ENCODE measurements at places on chromosomes 16 and 17.
A peak's percentile ranks its signal among the peaks of the same experiment; 100 is the strongest.

DNA sequence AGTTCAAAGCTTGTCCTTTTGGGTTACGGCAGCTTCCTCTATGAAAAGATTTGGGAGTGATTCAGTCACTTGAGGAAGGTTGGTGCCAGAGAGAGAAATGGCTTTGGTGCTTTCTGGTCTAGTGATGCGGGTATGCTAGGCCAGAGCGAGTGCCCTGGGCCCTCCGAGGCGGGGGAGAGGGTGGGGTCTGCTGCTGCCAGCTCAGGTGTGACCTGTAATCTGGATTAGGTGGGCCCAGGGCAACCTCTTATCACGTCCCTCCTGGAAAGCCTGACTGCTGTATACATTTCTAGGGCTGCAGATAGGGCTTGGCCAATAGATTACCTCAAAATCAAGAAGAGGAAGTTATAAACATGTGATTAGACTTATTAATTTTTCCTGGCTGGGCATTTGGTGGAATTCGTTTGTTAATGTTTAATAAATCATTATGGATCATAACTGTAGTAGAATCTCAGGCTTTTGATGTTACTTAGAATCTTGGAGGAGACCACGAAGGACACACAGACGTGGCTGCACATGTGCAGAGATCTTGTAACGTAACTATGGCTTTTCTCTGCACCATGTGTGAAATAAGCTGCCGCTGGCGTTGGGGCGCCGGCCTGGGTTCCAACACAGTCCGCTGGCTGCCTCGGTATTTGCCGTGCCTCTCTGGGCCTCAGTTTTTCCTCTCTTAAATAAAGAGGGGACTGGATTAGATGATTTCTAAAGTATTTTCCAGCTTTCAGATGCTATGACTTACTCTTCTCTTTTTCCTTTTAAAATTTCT is 1.2 kb downstream of the IRF8 start:
- no peaks in the 10 kb centered on the region for H3K4me1 ChIP-seq
- DNase-seq, result no peak
- no peaks in the 10 kb centered on the region for H3K36me3 ChIP-seq
- no peak overlapping the region for H3K4me3 ChIP-seq
- no peak overlapping the region for H3K27ac ChIP-seq
- H3K27me3 ChIP-seq, result peaks cover 34% of the 10 kb centered on the region

- no peaks in the 10 kb centered on the region for H3K27me3 ChIP-seq
- no peak for DNase-seq
- H3K27ac ChIP-seq, result no peak overlapping the region
- no peak overlapping the region for H3K4me3 ChIP-seq
- no peaks in the 10 kb centered on the region for H3K36me3 ChIP-seq
- H3K4me1 ChIP-seq, result no peaks in the 10 kb centered on the region
Observed at GRCh38 chr16:15671530-15672117, 21.6 kb downstream of the NDE1 start.

- no peaks in the 10 kb centered on the region for H3K36me3 ChIP-seq
- no peaks in the 10 kb centered on the region for H3K27me3 ChIP-seq
- no peak overlapping the region for H3K27ac ChIP-seq
- peaks cover 3% of the 10 kb centered on the region for H3K4me1 ChIP-seq
- H3K4me3 ChIP-seq, result no peak overlapping the region
- no peak for DNase-seq
Observed at GRCh38 chr16:86751076-86752030, 173.0 kb downstream of the FOXL1 start.

- no peaks in the 10 kb centered on the region for H3K27me3 ChIP-seq
- no peaks in the 10 kb centered on the region for H3K36me3 ChIP-seq
- no peaks in the 10 kb centered on the region for H3K4me1 ChIP-seq
- DNase-seq, result no peak
- no peak overlapping the region for H3K27ac ChIP-seq
- no peak overlapping the region for H3K4me3 ChIP-seq
Observed at GRCh38 chr17:29972277-29972676, 30.8 kb downstream of the EFCAB5 start.

- peaks cover 12% of the 10 kb centered on the region for H3K4me1 ChIP-seq
- H3K4me3 ChIP-seq, result no peak overlapping the region
Observed at GRCh38 chr17:6079155-6079888, 9.1 kb downstream of the WSCD1 start.

- DNase-seq, result no peak
- no peaks in the 10 kb centered on the region for H3K36me3 ChIP-seq
- peaks cover 3% of the 10 kb centered on the region for H3K4me1 ChIP-seq
- no peak overlapping the region for H3K27ac ChIP-seq
- H3K27me3 ChIP-seq, result no peaks in the 10 kb centered on the region
Observed at GRCh38 chr16:13957197-13958078, 37.5 kb downstream of the ERCC4 start.

DNA sequence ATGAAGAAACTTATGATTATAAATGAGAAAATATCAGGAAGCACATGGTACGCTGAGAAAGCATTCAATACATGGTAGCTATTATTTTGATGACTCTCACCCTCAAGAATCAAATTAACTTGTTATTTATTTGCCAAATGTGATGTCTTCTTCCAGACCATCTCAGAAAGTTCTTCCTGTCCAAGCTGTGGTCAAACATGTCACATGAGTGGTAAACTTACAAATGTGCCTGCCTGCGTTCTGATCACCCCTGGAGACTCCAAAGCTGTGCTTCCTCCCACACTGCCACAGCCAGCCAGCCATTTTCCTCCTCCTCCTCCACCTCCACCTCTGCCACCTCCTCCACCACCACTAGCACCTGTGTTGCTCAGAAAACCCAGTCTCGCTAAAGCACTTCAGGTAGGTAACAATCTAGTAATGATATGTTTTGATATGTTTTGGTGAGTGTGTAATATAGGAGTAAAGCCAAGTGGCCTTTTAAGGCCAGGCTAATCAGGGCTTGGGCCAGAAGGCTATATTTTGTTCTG is 16.4 kb upstream of the SMG8 start:
- DNase-seq, result no peak
- H3K4me1 ChIP-seq, result no peaks in the 10 kb centered on the region
- no peaks in the 10 kb centered on the region for H3K27me3 ChIP-seq
- H3K36me3 ChIP-seq, result peaks cover 63% of the 10 kb centered on the region
- no peak overlapping the region for H3K4me3 ChIP-seq
- H3K27ac ChIP-seq, result no peak overlapping the region

GRCh38 chr17:33416131-33416530 is 123.0 kb upstream of the ASIC2 start:
- H3K27ac ChIP-seq, result no peak overlapping the region
- DNase-seq, result no peak
- H3K36me3 ChIP-seq, result no peaks in the 10 kb centered on the region

DNA sequence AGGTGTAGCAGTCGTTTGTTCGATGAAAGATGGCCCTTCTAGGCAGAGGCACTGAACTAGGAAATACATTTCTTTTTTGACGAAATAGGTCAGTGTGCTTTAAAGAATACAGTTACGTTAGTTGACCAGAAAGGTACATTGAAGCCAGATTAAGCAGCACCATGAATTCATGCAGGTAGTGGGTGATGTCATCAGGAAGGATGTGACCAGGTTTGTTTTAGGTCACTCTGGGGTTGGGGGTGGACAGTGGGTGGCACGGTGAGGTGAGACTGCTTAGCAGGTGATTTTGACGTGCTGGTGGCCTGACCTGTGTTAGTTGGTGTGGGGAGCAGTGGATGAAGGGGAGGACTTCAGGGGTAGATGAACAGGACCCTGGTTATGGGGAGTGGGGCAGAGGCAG is 3.6 kb downstream of the INO80E start:
- H3K27ac ChIP-seq, result no peak overlapping the region
- no peaks in the 10 kb centered on the region for H3K4me1 ChIP-seq
- DNase-seq, result no peak
- H3K27me3 ChIP-seq, result no peaks in the 10 kb centered on the region
- H3K36me3 ChIP-seq, result no peaks in the 10 kb centered on the region

DNA sequence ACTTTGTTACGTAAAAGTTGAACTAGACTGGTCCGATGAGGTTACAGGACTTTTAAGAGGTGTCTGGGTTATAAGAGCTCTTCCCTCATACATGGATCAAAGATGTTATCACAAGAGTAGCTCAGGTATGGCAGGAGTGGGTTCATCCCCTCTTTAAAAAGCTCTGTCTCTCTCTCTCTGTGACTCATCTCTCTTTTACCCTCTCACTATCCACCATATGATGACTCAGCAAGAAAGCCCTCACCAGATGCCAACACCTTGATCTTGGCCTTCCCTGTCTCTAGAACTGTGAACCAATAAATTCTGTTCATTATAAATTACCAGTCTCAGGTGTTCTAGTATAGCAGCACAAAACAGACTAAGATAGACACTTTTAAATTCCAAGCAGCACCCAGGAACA is 1.9 kb upstream of the CLEC19A start:
- H3K4me3 ChIP-seq, result no peak overlapping the region
- H3K27ac ChIP-seq, result no peak overlapping the region
- DNase-seq, result no peak

GRCh38 chr17:74566132-74566753 is 1.1 kb downstream of the CD300H start:
- no peaks in the 10 kb centered on the region for H3K27me3 ChIP-seq
- H3K36me3 ChIP-seq, result no peaks in the 10 kb centered on the region
- no peak overlapping the region for H3K27ac ChIP-seq
- peak; percentile 85 for DNase-seq
- H3K4me1 ChIP-seq, result no peaks in the 10 kb centered on the region

DNA sequence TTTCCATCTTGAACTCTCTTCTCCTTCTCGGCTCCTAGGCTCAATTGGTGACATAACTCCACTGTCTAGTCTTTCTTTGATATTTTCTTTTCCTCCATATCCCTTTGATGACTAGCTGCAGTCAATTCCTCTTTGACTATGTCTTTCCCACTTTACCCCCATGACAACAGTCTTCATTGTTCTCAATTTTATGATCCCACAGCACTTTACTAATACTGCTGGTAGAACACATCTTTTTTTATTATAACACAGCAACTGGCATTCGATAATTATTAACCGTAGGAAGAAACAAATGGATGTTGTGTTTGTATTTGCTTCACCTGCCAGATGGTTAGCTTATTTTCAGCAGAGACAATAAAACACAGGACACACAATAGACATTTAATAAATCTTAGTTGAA is 1.3 kb downstream of the KRTAP3-3 start:
- no peaks in the 10 kb centered on the region for H3K27me3 ChIP-seq
- no peak for DNase-seq
- no peak overlapping the region for H3K4me3 ChIP-seq
- H3K4me1 ChIP-seq, result no peaks in the 10 kb centered on the region

GRCh38 chr16:27999687-28000086 is 63.8 kb downstream of the GSG1L start:
- no peaks in the 10 kb centered on the region for H3K27me3 ChIP-seq
- no peak overlapping the region for H3K4me3 ChIP-seq
- no peaks in the 10 kb centered on the region for H3K36me3 ChIP-seq
- H3K4me1 ChIP-seq, result no peaks in the 10 kb centered on the region

DNA sequence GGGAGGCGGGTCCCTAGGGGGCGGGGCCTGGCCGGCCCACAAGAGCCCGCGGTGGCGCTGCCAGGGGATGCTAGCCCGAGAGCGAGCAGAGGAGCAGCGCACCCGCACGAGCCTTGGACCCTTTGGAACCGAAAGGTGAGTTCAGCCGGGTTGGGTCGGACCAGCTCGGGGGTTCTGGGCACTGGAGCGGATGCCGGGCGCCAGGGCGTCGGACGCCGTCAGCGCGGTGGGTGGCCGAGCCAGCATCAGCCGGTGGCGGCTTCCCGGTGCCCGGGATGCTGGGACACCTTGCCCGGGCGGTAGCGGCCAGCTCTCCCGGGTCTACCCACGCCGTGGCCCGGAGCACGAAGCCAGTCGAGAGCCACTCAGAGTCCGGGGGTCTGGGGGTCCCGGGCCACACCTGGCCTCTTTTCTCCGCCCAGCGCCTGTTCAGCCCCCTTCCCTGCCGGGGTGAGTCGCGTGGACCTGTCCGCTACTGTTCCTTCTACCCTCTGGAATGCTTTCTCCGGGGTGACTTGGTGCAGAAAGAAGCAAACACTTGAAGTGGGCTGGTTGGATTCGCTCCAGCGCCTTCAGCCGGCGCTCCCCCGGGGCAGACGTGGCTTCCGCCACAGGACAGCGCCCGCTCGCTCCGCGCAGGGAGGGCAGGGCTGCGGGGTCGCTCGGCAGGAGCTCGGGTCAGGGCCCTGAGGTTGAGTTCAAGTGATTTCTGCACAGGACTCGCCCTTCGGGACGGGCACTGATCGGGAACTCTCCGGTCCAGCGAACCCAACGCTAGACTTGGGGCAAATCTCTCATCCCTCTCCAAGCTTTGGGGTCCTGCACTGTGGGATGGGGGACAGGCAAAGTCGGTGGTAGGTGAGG is at the start of gene SCNN1G:
Gene SCNN1G, plus strand, starts transcription at position 67 of the 864 bp plus-strand sequence. CDS start 3,527 bp downstream, outside the sequence.
- peak within 1 kb of the TSS; percentile 64 for H3K4me3 ChIP-seq
- H3K27me3 ChIP-seq, result peaks cover 23% of the 10 kb centered on the region
- H3K4me1 ChIP-seq, result peaks cover 8% of the 10 kb centered on the region
- no peak for DNase-seq

- no peak overlapping the region for H3K4me3 ChIP-seq
- no peaks in the 10 kb centered on the region for H3K27me3 ChIP-seq
Observed at GRCh38 chr16:89015271-89015859, 38.4 kb upstream of the CBFA2T3 start.

DNA sequence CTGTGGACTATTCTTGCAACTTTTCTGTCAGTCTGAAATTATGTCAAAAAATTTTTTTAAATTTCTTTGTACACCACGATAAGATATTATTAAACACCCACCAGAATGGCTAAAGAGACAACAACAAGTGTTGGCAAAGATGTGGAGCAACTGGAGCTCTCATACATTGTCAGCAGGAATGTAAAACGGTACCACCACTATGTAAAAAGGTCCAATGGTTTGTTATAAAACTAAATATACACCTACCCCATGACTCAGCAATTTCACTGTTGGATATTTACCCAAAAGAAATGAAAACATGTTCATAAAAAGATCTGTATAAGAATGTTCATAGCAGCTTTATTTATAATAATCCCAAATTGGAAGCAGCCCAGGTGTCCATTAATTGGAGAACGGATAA is 7.2 kb downstream of the KIAA0753 start:
- peaks cover 29% of the 10 kb centered on the region for H3K36me3 ChIP-seq
- no peak overlapping the region for H3K4me3 ChIP-seq
- H3K4me1 ChIP-seq, result no peaks in the 10 kb centered on the region
- DNase-seq, result no peak
- H3K27ac ChIP-seq, result no peak overlapping the region

- no peak overlapping the region for H3K4me3 ChIP-seq
- H3K27me3 ChIP-seq, result no peaks in the 10 kb centered on the region
- no peaks in the 10 kb centered on the region for H3K36me3 ChIP-seq
Observed at GRCh38 chr17:27532269-27533263, 76.3 kb downstream of the KSR1 start.

GRCh38 chr17:82436601-82437324 is 13.8 kb downstream of the CYBC1 start:
- peaks cover 3% of the 10 kb centered on the region for H3K4me1 ChIP-seq
- no peaks in the 10 kb centered on the region for H3K27me3 ChIP-seq
- H3K27ac ChIP-seq, result no peak overlapping the region
- no peaks in the 10 kb centered on the region for H3K36me3 ChIP-seq
- no peak for DNase-seq
- no peak overlapping the region for H3K4me3 ChIP-seq

All from H1 (cell line).